NCI-H2171 (cell line): ENCODE measurements at places on chromosomes 7 and 10.

DNA sequence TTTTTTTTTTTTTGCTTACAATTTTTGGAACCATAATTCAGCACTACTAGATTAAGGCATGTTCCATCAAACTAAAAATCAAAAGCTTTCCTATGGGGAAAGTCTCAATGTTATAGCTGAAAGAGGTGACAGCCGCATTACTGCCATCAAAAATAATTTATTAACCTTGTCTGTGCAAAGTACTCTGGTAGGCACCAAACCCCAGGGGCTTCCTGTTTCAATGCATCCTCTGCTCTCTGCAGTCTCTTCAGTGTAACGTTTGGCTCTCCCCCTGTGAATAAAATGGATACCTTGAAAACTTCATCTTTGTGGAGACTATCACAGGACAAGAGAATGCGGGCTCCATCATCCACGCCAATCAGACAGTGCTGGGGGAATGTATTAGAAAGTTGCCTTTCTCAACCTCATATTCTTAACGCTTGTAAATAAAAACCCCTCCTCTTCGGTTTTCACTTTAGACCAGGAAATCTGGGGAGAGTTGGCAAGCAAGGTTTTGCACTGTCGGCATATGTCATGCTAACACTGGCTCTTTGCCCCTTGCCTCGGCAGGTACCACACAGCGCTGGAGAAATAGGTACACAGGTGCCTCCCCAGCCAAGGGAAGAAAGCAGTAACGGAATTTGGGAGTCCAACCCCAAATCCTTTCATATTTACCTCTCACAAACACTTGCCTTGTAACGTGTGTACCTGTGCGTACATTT lies 1.6 kb upstream of the NRG3 start:
- no peak for DNase-seq

GRCh38 chr10:70950037-70950436 lies 61.7 kb upstream of the PCBD1 start:
- DNase-seq: no peak

DNA sequence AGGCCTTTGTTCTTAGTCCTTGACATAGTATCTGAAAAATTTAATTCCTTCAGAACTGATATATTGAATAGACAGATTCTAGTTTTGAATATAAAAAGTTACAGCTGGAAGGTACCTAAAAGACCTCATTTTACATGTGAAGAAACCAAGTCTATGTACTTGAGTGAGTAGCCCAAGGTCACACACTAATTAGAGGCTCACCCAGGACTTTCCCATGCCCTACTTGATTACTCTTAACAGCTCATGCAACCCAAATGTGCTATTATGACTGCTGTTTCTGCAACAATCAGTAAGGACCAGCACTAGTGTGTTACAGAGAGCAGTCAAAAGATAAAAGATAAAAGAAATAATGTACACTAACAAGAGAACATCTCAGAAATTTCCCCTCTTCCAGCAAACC lies 40.7 kb upstream of the BET1 start:
- no peak for DNase-seq

DNA sequence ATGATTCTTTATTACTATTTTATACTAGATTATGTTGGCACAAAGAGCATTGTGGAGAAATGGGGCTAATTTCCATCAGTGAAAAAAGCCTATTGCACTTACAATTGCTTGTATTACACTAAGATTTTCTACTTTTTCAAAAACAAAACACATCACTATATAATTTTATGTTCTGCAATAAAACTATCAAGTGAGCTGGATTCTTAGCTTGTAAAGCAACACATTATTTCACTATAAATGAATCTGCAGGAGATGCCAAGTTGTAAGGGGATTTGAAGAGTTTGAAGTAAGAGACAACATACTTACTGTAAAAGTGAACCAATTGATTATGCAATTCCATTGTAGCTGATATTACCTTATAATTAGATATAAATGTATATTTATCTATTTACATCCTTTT lies 333.3 kb upstream of the SEMA3D start:
- no peak for DNase-seq

GRCh38 chr7:113705439-113705838 lies 213.4 kb downstream of the PPP1R3A start:
- DNase-seq: no peak

- DNase-seq: no peak
Observed at GRCh38 chr7:129368389-129368986, 65.7 kb upstream of the STRIP2 start.

DNA sequence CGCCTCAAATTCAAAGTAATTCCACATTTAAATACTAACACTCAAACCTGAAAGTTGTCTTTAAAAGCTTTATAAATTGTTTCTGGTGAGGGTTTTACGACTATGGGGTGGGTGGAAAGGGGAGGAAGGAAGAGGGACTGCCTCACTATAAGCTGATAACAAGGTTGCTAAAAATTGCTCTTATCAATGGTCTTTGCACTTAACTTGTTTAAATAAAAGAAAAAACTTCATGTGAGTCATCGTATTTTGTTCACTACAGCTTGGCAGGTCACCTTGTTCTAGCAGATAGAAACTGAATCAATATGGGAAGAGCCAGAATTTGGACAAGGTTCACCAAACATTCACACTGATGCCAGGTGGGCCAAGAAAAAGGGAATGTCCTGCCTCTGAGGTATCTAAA lies 129.2 kb downstream of the TES start:
- no peak for DNase-seq

- no peak for DNase-seq
Observed at GRCh38 chr7:50664461-50664922, 99.3 kb upstream of the DDC start.

DNA sequence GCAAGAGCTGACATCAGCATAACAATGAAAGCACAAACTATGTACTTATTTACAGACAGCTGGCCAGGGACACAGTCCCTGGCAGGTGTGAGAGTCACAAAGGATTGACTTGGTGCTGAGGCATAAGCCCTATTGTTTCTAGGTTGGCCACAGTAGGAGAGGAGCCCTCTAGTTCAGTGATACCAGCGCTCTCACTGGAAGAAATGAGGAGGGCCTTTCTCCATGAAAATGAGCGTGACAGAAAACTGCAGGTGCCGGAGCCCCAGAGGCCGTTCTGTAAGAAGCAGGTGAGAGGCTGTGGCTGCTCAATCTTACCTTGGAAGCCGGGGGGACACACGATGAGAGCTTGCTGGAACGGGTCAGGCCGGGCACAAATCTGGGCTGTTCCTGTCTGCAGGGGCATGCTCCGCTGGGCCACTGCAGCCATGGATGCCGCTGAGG lies 90.5 kb downstream of the CLEC2L start:
- DNase-seq: no peak

DNA sequence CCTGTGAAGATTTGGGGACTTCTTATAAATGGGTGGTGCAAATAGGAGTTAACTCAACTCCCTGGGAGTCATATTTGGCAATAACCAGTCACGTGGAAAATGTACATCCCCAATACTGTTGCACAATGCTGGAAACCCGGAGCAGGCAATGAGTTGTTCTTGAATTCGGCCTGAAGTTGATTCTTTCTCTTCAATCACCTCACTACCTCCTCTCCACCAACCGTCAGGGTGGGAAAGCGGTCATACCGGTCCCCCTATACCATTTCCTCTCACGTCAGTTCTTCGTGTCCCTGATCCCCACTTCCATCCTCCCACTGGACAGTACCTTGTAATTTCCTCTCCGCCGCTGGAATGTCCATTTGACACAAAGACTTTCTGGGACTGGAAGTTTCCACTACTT lies 2.8 kb downstream of the GIMAP5 start:
- no peak for DNase-seq

DNA sequence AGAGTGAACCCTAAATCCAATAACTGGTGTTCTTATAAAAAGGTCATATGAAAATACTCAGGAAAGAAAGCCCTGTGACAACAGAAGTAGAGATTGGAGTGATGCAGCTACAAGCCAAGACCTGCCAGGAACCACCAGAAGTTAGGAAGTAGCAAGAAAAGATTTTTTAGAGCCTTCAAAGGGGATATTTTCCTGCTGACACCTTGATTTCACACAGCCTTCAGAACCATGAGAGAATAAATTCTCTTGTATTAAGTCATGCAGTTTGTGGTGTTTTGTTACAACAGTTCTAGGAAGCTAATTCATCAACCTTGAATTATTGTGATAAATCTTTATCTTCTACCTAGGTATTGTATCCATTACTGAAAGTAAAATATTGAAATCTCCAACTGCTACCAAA lies 81.0 kb downstream of the HYCC1 start:
- no peak for DNase-seq

- DNase-seq: peak; percentile 21
Observed at GRCh38 chr7:116173051-116174028, 37.0 kb upstream of the TES start.

GRCh38 chr10:61941202-61941681 lies 39.7 kb downstream of the ARID5B start:
- no peak for DNase-seq

DNA sequence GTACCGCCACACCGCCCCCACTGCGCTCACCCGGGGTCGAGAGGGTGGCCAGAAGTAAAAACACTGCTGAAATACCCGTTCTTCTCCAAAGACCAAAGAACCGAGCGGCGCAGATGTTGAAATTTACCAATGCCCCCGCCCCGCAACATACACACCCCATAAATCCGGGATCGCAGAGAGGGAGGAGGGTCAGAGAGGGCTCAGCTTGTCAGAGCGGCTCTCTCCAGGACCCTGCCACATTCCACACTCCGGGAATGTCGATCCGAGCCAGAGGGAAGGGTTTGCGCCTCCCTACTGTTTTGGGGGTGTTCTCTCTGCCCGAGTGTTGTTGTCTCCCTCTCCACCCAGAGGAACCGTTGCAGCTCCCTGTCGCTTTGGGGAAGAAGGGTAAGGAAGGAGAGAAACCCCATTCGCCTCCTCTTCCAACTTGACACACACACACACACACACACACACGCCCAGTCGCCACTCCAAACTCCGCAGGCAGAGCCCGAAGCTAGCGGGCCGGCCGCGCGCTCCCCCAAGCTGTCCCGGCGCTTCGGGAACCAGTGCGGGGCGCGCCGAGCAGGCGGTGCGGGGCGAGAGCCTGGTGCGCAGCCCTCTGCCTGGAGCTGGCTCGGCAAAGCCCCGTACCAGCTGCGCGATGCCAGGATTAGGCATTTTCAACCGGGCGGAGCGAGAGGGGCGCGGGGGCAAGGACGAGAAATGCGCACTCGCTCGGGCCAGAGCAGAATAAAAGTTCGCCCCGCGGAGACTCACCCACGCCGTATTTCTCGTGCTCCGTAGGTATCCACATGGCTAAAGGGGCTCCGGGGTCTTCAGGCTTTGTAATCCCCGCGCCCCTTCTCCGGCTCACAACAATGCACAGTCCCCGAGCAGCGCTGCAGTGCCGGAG lies 609 bp downstream of the DOCK4 start:
- DNase-seq: peak; percentile 61
